ENCODE measurements at places on chromosomes 12 and 14.
A peak's percentile ranks its signal among the peaks of the same experiment; 100 is the strongest.

DNA sequence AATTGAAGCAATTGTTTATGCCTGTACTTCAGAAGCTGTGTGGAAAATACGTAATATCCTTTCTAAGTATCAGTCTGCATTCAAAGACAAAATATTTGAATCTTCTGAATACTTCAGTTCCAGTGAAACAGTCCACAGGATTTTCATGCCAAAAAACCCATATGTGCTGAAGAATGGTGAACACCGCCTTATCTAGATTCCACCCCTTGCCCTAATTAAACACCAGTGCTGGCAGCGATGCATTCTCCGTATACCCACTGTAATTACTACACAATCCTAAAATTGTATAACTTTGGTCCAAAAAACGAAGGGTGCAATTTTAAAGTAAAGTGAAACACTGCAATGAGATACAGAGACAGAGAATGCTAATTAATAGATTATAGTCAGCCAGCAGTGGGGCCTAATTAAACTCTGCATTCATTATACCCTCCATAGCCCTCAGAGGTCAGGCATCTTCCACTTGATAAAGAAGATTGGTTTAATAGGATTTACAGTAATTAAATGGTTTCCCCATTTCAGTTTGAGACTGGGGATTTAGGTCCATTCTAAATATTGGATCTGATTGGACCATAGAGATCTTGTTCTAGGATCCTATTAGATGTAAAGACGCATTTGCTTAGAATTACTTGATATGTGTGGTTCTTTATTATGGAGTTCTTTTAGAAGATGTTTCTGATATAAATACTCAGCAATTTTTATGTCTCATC is 43.9 kb downstream of the ERC1 start:
- DNase-seq, result no peak

GRCh38 chr14:22980672-22981089 is 1.7 kb downstream of the AJUBA start:
- no peak for DNase-seq

- DNase-seq, result peak; percentile 43
These were observed 8.3 kb downstream of the PROX2 start for GRCh38 chr14:74867673-74868072.

DNA sequence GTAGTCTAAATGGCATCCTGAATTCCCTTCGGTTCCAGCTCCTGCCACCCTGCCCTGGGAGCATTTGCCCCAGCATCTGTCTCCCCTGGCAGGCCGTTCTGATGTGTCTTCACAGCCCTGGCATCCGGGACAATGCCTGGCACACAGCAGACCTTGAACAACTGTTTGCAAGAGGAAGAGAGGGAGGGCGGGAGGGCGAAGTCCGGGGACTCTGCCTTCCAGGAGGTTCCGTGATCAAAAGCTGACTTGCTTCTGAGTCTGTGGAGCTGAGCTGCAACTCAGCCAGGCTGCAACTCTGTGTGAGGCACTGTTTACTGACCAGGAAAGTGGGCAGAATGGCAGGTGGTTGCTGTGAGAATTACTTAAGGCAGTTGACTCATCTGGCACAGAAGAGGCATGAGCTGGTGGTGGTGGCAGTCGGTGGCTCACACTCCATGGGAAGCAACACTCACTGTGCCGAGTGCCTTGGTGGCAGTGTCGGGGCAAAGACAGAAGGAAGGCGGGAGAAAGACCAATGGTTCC is 61.1 kb upstream of the DLK1 start:
- DNase-seq, result no peak

DNA sequence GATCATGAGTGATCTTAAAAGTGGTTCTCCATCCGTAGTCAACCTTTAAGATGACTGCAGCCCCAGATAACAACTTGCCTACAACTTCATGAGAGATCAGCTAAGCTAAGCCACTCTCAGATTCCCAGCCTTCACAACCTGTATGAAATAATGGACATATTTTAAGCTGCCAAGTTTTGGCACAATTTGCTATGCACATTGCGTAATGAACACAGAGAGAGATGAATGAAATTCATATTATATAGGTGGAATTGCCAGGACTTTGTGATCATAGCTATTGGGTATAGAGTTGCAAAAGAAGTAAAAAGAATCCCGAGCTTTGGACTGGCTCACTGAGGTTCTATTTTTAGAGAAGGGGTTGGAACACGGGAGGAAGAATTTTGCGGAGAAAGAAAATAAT is 59.1 kb upstream of the EGLN3 start:
- DNase-seq, result no peak

DNA sequence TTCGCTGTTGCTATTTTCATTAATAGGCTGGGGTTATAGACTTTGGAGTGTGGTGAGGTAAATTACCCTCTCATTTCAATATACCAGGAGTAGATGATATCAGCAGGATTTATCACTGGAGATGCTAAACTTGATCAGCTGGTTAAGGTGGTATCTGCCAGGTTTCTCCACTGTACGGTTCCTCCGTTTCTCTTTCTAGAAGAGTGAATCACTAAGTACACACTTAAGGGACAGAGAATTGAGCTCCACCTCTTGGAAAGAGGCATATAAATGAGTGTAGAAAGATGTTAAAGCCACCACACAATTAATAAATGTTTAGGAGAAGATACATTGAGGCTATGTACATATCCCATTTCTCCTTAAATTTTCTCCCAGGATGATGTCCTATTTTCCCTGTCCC is 277.4 kb upstream of the GRIP1 start:
- no peak for DNase-seq

GRCh38 chr12:72313806-72314205 is 41.6 kb downstream of the TRHDE start:
- no peak for DNase-seq

DNA sequence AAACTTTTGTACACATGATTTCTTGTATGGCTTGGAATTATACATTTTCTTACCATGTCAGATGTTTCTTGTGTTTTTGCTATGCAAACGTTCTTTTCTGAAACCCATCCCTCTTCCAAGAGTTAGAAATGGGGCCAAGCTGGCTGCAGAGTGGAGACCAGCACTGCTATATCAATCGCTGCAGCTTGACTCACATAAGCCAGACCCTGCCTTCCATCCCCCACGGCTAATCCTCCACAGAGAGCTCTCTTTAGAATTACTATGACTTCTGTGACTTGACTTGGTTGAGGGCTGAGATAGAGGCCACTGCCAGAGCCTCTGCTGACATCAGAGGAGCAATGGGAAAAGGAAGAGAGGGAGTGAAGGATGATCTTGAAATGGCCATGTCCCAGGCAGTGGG is 147.9 kb downstream of the DACT1 start:
- DNase-seq, result no peak

- DNase-seq, result no peak
These were observed 404.6 kb downstream of the MED13L start for GRCh38 chr12:115872919-115873357.

DNA sequence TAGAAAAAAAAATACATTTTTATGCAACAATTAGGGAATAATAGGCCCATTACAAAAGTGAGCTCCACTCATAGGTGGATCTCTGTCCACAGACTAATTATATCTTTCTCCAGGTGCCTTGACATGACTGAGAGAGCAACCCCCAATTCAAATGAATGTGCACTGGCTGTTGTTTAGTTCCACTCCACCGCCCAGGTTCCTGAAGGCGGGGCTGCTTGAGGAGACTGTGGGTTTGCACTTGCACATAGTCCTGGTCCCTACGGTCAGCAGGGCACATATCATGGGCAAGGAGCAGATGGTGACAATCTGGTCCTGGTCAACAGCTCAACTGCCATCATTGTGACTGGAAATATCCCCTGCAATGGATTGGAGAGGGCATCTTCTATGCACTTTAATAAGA is 195.6 kb upstream of the PWP1 start:
- DNase-seq, result no peak

GRCh38 chr14:60169722-60170121 is 4.5 kb upstream of the DHRS7 start:
- no peak for DNase-seq

GRCh38 chr12:53577941-53578352 is 48.2 kb downstream of the ATF7 start:
- DNase-seq, result peak; percentile 54

GRCh38 chr12:58046271-58046670 is 104.9 kb downstream of the ATP23 start:
- no peak for DNase-seq

DNA sequence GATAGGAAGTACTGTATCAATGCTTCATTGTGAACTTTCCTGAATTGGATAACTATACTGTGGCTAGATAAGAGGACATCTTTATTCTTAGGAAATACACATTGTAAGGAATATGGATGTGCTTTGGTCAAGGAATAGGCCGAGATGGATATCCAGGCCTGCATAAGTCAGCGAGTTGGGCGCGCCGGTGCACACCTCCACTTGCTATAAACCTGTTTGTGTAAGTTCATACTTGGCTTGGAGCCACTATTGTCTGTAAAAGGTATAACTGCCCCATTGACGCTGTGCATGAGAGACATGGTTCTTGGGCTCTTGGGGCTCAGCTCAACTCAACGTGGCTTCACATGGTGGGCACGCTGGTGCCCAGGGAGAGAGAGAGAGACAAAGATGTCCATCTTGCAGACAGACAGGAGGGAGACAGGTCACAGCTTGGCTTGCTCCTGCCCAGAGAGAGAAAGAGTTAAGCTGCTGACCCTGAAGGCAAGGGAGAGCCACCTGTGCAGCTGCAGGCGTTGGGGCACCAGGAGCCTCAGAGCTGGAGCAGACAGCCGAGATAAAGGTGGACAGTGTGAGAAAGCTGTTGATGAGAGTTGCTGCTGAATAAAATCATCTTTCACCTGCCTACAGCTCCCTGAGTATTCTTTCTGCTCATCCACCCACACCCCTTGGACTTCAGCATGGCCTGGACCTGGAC is 34.1 kb upstream of the COCH start:
- no peak for DNase-seq

DNA sequence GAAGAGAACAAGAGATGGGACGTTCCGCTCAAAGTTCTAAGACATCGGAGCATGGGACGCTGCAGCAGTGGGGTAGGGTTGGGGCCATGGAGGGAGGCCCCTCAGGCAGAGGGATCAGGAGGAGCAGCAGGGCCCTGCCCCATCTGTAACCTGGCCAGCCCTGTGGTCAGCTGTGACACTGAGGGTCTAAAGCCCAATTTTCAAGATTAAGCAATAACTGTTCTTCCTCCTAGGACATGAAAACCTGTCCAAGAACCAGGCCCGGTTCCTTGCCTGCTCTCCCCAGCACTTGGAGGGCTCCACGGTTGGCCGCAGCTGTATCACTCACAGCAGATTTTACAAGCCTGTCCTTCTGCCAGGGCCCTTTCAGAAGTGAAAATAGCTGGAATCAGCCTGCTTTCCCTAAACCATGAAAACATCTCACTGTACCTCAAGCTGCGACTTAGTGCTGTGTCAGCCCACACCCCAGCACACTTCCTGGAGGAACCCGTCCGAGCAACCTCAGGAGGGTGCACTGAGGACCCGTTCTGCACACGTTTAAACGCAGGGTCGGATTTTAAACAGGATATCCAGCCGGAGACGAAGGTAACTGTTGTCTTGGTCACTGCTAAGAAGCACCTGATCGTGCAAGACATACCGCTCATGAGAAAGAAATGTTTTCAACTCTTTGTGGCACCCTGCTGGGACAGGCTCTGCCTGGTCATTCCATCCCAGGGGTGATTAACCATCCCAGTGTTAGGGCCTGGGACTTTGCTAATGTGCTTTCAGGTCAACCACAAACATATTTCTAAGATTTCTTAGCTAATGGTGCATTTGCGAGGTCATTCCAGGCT is 201.9 kb upstream of the DIO3 start:
- no peak for DNase-seq

GRCh38 chr14:85528897-85529631 is 880 bp upstream of the FLRT2 start:
- DNase-seq, result no peak

- no peak for DNase-seq
These were observed 11.9 kb downstream of the RHOF start for GRCh38 chr12:121781484-121781997.

DNA sequence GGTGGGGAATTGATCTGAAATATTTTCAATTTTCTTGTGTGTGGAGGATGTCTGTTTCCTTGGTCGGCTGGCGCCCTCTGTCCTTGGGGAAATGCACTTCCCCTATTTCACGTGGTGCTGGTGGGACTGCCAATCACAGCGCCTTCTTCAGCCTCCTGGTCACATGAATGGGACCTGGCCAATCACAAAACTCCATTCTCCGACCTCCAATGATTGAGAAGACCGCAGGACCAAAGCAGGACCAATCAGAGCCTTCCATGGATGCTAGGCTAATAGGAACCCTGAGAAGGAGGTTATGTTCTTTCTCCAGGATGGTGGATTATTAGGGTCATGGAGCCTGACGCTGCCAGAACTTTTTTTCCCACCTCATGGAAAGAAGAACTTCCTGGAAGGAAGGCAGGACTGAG is 188.7 kb downstream of the TTC8 start:
- no peak for DNase-seq

DNA sequence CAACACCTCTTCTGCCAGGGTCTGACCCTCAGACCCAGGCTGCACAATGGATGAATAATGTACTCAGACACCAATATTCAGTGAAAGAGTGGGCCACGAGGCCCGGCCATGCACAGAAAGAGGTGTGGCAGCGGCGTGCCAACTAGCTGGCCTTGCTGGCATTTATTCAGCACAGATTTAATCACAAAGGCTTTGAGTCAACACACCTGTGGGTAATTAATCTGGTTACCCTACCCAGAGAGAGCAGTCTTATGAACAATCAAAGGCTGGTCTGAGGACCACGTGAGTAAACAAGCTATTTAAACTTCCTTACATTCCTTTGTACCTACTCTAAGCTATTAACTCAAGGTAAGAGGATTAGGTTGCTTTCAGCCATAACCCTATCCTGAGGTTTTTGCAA is 324.8 kb downstream of the C12orf50 start:
- DNase-seq, result no peak

DNA sequence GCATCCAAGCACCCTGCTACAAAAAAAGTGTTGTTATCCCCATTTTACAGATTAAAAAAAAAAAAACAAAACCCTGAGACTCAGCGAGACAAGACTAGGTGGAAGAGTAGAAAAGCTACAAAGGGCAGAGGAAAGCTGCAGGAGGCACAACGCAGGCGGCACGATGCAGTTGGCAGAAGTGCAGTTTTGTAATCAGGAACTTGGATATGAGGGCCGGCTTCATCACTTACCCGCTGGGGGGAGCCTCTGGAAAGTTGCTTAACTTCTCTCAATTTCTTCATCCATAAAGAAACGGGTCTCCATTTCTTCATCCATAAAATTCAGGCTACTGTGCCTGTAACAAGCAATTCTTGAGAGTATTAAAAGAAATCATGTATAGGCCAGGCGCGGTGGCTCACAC is 33.1 kb upstream of the CCDC60 start:
- DNase-seq, result no peak

DNA sequence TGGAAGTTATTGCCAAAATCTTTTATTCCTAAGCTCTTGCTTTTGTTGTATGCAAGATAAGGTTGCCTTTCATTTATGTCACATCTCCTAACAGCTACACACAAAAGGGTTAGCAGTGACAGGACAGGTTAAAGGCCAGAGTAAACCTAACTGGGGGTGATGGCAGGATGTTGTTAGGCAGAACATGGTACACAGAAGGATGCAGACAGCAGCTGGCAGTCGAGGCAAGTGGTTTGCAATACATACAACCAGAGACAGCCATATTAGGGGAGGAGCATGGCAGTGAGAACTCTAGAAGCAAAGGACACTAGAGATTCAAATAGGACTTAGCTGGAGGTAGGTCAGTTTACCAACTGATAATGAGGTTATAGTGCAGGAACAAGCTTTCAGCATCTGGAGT is 2.7 kb upstream of the ABCD2 start:
- DNase-seq, result peak; percentile 19

- no peak for DNase-seq
These were observed 5.5 kb downstream of the PPP2R3C start for GRCh38 chr14:35116242-35116641.
